Epithelial cell of proximal tubule (primary cell): ENCODE measurements at places on chromosomes 3 and 15. TPM values are rescaled to one million over a fixed set of nuclear protein-coding genes. Genes with fewer than 3 reads are reported as not detected.
A peak's percentile ranks its signal among the peaks of the same experiment; 100 is the strongest.

The GRIP2 gene
- under 0.01 TPM in 1 of 2 replicates, not detected in the other for total RNA-seq

GRCh38 chr15:94322141-94322540 is 90.8 kb downstream of the MCTP2 start:
- no peak for DNase-seq

The TKT gene
- 403 and 614 TPM in 2 replicates for total RNA-seq

- no peak for DNase-seq
These were observed 15.8 kb downstream of the RBP1 start for GRCh38 chr3:139523718-139524117.

The C3orf49 gene
- not detected in 2 replicates for total RNA-seq

The OSBPL10 gene
- 17.5 and 33.6 TPM in 2 replicates for total RNA-seq

DNA sequence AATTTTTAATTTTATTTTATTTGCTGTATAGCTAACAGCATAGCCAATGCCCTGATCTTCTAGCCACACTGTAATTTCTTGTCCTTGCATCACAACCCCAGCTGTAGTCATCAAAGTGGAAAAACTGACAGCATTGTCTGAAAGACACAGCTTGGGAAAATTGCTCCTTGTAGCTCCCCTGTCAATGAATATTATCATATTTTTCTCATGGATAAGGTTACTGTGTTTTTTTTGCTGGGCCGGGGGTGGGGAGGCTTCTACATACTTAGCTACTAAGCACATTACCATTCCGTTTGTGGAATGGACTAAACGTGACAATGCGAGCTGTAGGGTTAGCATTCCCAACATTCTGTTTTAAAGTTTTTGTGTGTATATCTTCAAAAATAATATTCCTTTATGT is 381.3 kb downstream of the TIGIT start:
- DNase-seq, result no peak

DNA sequence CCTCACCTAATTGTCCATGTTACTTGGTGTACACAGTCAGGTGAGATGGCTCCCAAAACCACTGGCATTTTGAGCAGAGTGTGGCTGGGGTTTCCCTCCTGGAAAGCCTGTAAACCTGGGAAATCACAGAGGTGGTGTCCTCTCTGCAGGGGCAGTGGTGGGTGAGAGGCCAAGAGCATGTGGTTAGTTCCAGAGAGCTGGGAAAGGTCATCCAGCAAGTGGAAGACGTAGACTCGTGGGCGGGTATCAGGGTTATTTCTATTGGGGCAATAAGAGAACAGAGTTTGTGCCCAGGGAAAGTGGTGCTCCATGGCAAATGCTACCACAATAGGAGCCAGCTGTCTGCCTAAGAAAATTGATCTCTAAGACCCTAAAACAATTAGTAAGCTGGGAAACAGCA is 44.6 kb upstream of the LIMD1 start:
- DNase-seq, result peak; percentile 18

GRCh38 chr3:149658744-149659497 is 1.1 kb upstream of the WWTR1 start:
- DNase-seq, result no peak

- no peak for DNase-seq
These were observed 19.9 kb downstream of the KPNA4 start for GRCh38 chr3:160545504-160545871.

GRCh38 chr15:29611057-29611456 is 211.2 kb downstream of the TJP1 start:
- DNase-seq, result no peak

- DNase-seq, result peak; percentile 49
These were observed 8.4 kb downstream of the ACOX2 start for GRCh38 chr3:58528629-58529028.

The CACNA2D3 gene
- total RNA-seq, result 0.14 and 1.3 TPM in 2 replicates

DNA sequence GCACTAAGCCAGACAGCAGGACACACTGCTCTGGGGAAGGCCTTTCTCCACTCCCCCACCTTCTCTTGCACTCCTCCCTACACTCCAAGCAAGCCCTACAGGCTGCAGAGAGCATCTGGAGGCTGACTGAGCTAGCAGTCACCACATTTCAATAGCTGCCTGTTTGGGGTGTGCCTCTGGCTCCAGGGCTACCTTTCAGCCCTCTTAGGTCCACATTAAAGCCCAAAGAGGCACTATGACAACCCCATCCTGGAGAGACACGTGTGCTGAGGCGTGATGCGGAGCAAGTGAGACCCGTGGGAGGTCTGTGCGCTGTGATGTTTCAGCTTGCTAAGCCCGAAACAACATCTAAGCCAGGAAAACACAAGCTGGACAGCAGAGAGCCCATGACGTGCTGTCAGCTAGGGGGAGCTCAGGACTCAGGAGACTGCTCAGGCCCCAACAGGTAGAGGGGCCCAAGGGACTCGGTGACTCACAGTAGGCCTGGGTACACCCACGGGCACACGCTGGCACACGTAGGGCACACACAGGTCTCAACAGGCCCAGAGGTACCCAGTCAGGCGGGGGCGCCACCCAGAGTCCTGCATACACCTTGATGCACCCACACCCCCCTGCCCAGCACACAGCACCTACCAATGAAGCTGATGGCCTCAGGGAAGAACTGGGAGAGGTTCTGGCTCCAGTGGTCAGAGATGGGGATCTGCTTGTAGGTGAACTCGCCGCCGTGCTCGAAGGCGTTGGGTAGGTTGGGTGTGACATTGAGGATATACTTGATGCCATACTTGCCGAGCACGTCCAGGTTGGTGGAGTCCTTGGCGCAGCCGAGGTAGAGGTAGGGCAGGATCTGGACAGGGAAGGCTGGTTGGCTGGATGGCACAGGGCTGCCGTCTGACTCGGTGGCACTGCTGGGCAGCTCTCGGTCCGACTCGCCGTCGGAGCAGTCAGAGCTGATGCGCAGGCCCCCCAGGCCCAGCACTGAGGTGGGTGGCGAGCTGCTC is 2.8 kb downstream of the DUSP7 start:
- DNase-seq, result no peak

The TFRC gene
- total RNA-seq, result 102 and 130 TPM in 2 replicates

GRCh38 chr3:197309528-197310361 is 11.3 kb upstream of the DLG1 start:
- DNase-seq, result peak; percentile 98

GRCh38 chr3:123525433-123525832 is 59.4 kb downstream of the HACD2 start:
- DNase-seq, result no peak

- DNase-seq, result no peak
These were observed 19.0 kb upstream of the DIPK2A start for GRCh38 chr3:143952569-143953072.

DNA sequence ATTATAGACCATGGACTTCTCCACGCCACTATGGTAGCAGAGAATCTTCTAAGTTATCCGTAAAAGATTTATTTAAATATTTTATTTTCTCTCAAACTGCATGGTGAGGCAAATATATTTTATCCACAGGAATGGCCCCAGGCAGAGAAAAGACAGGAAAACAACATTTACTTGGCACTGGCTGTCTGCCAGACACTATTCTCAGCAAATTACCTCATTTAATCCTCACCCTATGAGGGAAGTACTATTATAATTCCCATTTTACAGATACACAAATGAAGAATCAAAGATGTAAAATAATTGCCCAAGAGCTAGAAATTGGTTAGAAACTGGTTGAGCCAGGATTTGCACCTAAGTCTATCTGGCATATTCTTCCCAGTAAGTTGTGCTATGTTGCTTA is 361.4 kb upstream of the IL12A start:
- no peak for DNase-seq

The CA12 gene
- total RNA-seq, result 6.3 and 19.7 TPM in 2 replicates

DNA sequence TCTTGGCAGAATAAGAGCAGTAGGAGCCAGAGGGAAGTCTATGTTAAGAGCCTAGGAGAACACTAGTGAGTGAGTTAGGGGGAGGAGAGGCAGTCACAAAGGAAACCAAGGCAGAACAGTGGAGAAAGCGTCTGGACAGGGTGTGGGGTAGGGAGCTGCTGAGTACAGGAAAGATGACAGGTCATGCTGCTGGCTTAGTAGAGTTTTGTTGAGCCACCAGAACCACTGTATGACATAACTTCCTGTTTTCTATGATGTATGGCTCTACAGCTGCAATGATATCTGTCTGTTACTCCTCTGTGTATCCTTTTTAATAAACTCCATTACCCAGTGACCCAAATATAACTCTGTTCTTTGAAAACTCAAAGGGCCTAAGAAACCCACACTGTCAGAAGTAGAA is 10.6 kb upstream of the STT3B start:
- no peak for DNase-seq

The SERINC4 gene
- total RNA-seq, result not detected in 2 replicates

GRCh38 chr3:86774082-86774691 is 216.8 kb downstream of the VGLL3 start:
- no peak for DNase-seq

The MUC20 gene
- 9.3 and 11.7 TPM in 2 replicates for total RNA-seq

The UBE2E1 gene
- total RNA-seq, result 76.7 and 94.9 TPM in 2 replicates

The SLC4A7 gene
- total RNA-seq, result 36.0 and 74.0 TPM in 2 replicates

GRCh38 chr15:75348034-75348561 is 1.3 kb downstream of the NEIL1 start:
- no peak for DNase-seq

DNA sequence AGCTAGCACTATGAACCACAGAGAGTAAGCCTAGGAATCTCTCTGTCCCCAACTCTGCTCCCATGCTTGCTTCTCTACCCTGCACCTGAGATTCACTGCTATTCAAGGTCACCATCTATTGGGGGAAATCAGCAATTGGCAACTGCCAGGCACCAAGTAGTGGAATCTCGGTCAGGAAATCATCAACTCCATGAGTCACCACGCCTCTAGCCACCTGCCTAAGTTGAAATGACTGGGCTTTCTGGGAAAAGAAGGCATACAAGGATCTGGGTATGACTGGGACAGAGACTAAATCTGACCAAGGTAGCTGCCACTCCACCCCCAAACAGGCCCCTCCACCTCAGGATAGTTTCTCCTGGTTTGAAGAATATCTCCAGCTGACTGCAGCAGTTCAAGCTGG is 464.1 kb upstream of the CBLB start:
- DNase-seq, result peak; percentile 92

The SNURF gene
- total RNA-seq, result 0.63 and 4.6 TPM in 2 replicates

The CHAC1 gene
- total RNA-seq, result 14.3 and 23.8 TPM in 2 replicates

The RBMS3 gene
- 7.7 and 13.2 TPM in 2 replicates for total RNA-seq

DNA sequence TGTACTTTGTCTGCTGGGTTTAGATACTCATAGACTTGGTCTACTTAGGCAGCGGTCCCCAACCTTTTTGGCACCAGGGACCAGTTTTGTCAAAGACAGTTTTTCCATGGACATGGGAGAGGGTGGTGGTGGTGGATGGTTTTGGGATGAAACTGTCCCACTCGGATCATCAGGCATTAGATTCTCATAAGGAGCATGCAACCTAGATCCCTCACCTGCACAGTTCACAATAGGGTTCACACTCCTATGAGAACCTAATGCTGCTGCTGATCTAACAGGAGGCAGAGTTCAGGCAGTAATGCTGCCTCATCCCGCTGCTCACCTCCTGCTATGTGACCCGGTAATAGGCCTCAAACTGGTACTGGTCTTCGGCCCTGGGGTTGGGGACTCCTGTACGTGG is 45.3 kb downstream of the CMSS1 start:
- DNase-seq, result no peak

- no peak for DNase-seq
These were observed 5.7 kb downstream of the SLC38A3 start for GRCh38 chr3:50210510-50211367.

DNA sequence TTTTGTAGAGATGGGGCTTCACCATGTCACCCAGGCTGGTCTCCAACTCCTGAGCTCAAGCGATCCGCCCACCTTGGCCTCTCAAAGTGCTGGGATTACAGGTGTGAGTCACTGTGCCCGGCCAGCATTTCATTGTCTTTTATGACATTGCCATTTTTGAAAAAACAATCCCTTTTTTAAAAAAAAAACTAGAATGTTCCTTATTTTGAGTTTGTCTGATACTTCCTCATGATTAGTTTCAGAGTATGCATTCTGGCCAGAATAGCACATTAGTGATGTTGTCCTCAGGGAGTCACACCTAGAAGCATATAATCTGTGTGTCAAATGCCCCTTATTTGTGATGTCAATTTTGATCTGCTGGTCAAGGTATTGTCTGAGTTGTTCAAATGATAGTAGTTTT is 21.2 kb upstream of the NMD3 start:
- DNase-seq, result no peak

GRCh38 chr15:65060641-65061397 is 7.0 kb downstream of the RASL12 start:
- no peak for DNase-seq
